ENCODE measurements at places on chromosomes 7 and 10. TPM values are rescaled to one million over a fixed set of nuclear protein-coding genes. Genes with fewer than 3 reads are reported as not detected.

The CDC14C gene
- total RNA-seq: not detected

The RBP4 gene
- 5,021 TPM for total RNA-seq

- H3K27ac ChIP-seq: no peak overlapping the region
- no peak overlapping the region for H3K4me3 ChIP-seq
- H3K4me1 ChIP-seq: no peaks in the 10 kb centered on the region
- H3K27me3 ChIP-seq: no peaks in the 10 kb centered on the region
Measured at GRCh38 chr7:158651968-158652565, 52.5 kb downstream of the NCAPG2 start.

DNA sequence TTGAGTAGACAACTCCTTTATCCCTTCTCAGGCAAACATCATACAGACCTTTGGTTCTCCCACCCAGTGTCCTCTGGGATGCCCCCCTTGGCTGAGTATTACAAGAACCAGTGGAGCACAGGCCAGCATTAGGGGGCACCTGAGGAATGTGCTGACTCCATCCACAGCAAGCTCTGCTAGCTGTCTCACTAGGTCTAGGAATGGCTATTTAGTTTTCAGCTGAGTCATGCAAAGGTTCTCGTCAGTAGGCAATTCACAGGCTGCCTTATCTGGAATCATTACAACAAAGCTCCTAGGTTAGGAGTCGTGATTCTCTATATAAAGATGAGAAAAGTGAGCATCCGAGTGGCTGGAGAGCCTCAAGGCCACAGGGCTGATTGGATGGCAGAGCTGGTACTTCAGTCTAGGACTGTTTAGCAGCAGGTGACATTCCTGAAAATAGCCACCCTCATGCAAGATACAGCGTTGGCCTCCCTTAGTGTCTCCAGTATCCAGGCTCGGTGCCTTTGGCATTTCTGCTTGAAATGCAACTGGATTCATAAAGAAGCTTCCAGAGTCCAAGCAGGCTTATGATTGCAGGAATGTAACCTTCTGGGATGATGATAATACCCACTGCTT is 75.8 kb downstream of the CDCA7L start:
- no peaks in the 10 kb centered on the region for H3K4me1 ChIP-seq
- H3K4me3 ChIP-seq: no peak overlapping the region
- no peaks in the 10 kb centered on the region for H3K27me3 ChIP-seq
- no peak overlapping the region for H3K27ac ChIP-seq
- H3K36me3 ChIP-seq: no peaks in the 10 kb centered on the region
- no peak for DNase-seq

The SLC26A5 gene
- 1.1 TPM for total RNA-seq

DNA sequence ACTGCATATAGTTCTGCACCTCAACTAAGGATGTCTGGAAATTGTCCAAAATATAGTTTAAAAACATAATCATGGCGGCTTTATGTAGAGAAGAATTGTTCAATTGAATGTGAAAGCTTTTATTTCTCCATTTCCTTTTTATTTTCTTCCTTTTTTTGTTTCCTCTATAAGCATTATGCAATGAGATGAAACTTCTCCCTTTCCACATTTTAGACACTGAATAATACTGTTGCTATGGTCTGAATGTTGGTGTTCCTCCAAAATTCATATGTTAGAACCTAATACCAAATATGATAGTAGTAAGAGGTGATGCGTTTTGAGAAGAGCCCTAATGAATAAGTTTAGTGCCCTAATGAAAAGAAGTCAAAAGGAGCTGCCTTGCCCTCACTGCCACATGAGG is 175.0 kb downstream of the RNLS start:
- H3K27me3 ChIP-seq: no peaks in the 10 kb centered on the region
- DNase-seq: no peak
- H3K4me1 ChIP-seq: no peaks in the 10 kb centered on the region
- H3K36me3 ChIP-seq: no peaks in the 10 kb centered on the region

GRCh38 chr10:14571866-14572507 is 202.7 kb downstream of the FAM107B start:
- H3K4me3 ChIP-seq: peak overlapping the region; percentile 45
- H3K27me3 ChIP-seq: no peaks in the 10 kb centered on the region
- H3K27ac ChIP-seq: peak overlapping the region; percentile 97

The STAG3 gene
- total RNA-seq: 4.1 TPM

The KIAA1549 gene
- 0.62 TPM for total RNA-seq

DNA sequence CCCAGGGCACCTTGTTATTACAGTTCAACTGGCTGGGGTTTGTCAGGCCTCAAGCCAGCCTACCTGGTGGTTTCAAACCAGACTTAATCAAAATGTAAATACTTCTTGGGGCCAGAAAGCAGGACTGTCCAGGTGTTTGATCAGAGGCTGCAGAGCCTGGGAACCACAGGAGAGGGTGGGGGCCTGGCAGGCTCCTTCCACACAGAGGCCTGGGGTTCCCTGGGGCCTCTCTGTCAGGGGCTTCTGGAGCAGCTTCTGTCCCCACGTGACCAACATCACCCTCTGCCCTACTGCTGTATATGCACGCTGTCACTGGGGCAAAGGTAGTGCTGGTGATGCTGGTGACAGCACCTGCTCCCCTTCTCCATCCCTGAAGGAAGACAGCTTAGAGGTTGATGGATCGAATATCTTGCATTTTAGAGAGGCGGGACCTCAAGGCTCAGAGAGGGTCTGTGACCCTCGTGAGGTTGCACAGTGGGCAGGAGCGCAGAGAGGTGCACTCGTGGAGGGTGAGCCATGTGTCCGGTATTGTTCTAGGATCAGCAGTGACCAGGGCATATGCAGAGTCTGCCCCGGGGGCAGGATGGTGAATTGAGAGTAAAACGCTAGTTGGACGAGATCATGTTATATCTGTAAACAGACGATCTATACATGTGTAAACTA is 95.4 kb downstream of the GRK5 start:
- no peak overlapping the region for H3K4me3 ChIP-seq
- no peaks in the 10 kb centered on the region for H3K36me3 ChIP-seq
- no peaks in the 10 kb centered on the region for H3K27me3 ChIP-seq
- DNase-seq: no peak

The AKR1C8 gene
- 9.6 TPM for total RNA-seq

GRCh38 chr7:121109145-121109544 is 120.6 kb downstream of the CPED1 start:
- H3K27me3 ChIP-seq: no peaks in the 10 kb centered on the region
- no peak for DNase-seq
- H3K4me3 ChIP-seq: no peak overlapping the region
- H3K4me1 ChIP-seq: no peaks in the 10 kb centered on the region
- H3K27ac ChIP-seq: no peak overlapping the region

The GRID2IP gene
- total RNA-seq: 0.07 TPM

The PLAC9 gene
- total RNA-seq: 2.2 TPM

The TFEC gene
- total RNA-seq: 0.95 TPM

DNA sequence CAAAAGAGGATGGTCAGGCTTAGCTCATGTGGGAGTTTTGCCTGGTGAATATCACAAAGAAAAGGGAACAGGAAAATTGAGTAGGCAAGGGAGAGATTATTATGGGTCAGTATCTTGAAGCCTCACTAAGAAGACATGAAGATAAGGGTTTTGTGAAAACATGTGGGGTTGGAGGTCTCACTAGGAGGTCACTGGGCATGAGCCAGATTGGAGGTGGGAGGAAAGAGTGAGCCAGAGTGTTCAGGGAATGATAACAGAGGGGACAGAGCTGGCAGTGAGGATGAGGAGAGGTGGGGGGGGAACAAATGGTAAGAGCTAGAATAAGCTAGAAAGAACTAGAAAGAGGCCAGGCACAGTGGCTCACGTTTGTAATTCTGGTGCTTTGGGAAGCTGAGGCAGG is 374.3 kb downstream of the GRID1 start:
- no peaks in the 10 kb centered on the region for H3K36me3 ChIP-seq
- no peaks in the 10 kb centered on the region for H3K27me3 ChIP-seq
- H3K27ac ChIP-seq: no peak overlapping the region
- no peak for DNase-seq
- no peak overlapping the region for H3K4me3 ChIP-seq

DNA sequence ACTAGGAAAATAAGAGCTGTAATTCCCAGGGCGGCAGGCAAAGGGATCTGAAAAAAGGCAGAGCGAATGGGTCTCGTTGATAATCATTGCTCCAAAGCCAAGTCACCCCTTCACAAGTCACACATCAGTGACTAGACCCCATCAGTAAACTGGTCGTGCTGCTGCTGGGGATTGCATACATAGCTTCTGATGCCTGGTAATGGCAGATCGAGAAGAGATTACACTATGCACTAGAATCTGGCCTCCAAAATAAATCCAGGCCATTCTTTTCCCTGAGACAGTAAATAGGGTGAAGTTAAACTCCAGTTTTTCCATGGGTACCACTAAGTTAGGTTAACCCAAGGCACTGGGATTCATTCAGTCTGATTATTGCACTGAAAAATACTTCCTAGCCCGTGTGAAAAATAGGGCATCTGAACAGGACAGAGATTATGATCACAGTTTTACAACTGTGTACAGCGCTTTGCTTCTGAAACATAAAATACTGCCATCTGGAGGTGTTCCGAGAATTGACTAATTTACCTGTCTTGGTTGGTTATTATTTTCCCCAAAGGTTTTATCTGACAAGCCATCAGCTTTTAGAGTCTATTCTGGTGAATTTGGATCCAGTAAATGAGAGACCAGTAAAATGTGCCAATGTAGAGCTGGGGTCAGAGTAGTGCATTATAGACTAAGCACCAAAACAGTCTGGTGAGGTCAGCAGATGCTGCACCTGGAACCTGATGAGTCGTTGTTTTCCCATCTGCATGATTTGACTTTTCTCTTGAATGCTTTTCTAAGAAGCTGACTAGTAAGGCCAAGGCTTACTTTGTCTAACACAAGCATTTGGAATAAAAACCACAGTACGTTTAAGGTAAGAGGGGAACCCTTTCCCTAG is 82.9 kb upstream of the AFAP1L2 start:
- DNase-seq: no peak
- H3K4me3 ChIP-seq: no peak overlapping the region
- H3K27me3 ChIP-seq: no peaks in the 10 kb centered on the region
- H3K36me3 ChIP-seq: peaks cover 4% of the 10 kb centered on the region

The ACBD7 gene
- not detected for total RNA-seq

The DCLRE1A gene
- total RNA-seq: 8.3 TPM

Data from right lobe of liver (tissue), 6 donors.